ENCODE measurements at places on chromosomes 2 and 18.

GRCh38 chr2:84849271-84849952 is 31.5 kb downstream of the TRABD2A start:
- no peak for DNase-seq

DNA sequence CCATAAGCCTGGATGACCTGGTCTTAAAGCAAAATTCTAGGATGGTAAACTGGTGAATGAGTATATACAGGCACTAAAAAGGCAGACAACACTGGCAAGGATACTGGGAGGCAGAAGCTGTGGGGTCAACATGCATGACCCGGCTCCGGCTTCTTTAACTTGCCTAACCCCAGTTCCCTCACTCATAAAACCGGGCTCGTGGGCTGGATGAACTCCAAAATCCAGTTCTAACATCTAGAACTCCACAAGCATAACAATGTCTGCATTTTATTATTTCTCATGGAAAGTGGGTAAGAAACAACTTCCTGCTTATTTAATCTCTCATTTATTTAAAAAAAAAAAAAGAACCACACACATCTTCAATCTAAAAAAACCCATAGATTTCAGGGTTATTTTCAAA is 57.3 kb downstream of the FARSB start:
- DNase-seq = no peak

GRCh38 chr2:92073036-92073814 is 2798.0 kb upstream of the TEKT4 start:
- DNase-seq = no peak

GRCh38 chr18:59562751-59563150 is 134.5 kb downstream of the CCBE1 start:
- DNase-seq = no peak
